ENCODE measurements at places on chromosomes 6 and 20.

DNA sequence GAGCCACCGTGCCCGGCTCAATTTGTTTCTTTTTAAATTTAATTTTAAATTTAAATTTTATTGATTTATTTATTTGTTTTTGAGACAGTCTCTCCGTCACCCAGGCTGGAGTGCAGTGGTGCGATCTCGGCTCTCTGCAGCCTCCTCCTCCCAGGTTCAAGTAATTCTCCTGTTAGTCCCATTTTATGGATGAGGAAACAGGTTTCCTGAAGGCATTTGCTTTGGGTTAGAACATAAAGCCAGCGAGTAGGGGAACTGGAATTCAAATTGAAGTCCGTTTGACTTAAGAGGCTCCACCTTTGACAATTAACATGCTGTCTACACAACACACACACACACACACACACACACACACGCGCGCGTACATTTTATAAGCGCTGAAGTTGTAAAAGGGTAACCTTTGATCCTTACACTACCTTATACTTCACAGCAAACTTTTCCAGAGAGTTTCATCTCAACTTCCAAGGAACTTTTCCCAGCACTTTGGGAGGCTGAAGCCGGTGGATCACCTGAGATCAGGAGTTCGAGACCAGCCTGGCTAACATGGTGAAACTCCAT is 232.0 kb downstream of the BCAS1 start:
- no peak for DNase-seq

DNA sequence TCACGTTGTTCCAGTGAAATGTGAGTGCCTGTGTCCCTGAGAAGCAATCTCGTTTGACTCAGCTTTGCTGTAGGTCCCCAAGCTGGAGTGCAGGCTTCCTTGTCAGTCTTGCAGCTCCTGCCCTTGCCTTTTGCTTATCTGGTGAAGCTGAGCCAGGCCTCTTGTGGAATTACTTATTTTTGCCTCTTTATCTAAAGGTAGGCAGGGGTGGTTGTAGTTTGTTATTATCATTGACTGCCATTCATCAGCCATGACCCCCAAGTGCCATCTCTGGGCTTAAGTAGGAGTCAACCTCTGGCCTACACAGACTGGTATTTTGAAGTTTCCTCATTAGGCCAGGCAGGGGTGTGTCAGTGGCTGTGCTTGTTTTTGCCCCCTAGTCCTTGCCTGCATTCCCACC is 2.1 kb downstream of the TMEM14B start:
- DNase-seq = no peak

DNA sequence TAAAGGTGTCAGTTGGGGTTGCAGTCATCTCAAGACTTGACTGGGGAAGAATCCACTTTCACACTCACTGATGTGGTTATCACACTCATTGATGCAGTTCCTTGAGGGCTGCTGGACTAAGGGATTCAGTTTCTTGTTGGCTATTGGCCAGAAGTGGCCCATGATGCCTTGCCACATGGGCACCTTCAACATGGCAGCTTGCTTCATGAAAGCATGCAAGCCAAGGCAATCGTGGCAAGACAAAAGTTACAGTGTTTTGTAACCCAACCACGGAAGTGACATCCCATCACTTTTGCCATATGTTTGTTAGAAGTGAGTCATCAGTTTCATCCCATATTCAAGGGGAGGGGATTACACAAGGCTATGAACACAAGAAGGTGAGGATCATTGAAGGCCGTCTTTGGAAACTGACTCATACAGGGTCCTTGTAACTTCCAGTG is 3.8 kb upstream of the RANBP9 start:
- peak; percentile 38 for DNase-seq

- peak; percentile 66 for DNase-seq
Measured at GRCh38 chr6:14799928-14800327, 445.9 kb upstream of the JARID2 start.

GRCh38 chr6:111105578-111105977 is 18.3 kb downstream of the SLC16A10 start:
- peak; percentile 13 for DNase-seq

DNA sequence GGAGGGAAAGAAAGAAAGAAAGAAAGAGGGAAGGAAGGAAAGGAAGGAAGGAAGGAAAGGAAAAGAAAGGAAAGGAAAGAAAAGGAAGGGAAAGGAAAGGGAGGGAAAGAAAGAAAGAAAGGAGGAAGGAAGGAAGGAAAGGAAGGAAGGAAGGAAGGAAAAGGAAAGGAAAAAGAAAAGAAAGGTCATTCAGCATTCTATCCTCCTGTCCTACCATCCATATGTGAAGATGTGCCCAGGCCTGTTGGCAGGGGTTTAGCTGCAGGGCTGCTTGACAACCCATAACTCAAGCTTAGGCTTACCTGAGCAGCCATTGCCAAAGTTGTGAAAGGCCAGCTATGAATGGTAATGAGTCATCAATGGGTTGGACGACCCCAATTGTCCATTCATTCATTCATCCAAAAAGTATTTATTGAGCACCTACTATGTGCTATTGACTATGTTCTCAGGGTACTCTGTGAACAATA is 49.9 kb upstream of the OCSTAMP start:
- DNase-seq = no peak

GRCh38 chr6:24006254-24006653 is 119.8 kb upstream of the NRSN1 start:
- no peak for DNase-seq

DNA sequence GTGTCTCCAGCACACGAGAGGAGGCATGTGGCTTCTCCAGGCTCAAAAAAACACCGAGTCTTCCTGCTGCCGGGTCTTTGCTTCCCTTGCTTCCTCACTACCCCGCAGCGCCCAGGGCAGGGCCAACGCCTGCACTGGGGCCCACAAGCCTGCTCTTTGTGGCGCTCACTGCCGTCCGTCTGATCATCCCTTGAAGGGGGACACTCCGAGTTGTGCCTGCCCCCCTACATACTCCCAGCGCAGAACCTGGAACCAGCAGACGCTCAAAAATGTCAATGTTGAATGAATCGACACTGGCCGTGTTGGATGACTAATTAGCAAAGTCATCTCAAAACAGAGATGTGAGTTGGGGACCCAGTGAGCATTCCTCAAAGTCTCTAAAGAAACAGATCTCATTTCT is 8.1 kb upstream of the ARFGAP1 start:
- DNase-seq = peak; percentile 47

DNA sequence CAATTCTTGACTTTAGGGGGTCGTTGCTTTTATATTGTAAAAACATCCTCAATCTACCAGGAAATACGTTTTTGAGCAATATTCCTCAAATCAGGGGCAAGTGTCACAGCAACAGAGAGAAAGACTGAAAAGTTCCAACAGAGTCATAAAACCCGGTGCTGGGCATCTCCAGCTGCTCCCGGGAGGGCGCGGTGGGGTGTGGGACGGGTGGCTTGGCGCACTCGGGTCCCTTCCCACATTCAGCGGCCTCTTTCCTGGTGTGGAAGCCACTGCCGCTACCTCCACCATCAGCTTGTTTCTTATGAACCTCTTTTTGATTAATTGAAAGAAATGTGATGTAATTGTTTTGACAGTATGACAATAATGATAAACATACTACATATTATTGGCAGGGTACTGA is 98.2 kb downstream of the IRF4 start:
- DNase-seq = no peak

GRCh38 chr20:20518263-20518662 is 150.4 kb downstream of the INSM1 start:
- no peak for DNase-seq

DNA sequence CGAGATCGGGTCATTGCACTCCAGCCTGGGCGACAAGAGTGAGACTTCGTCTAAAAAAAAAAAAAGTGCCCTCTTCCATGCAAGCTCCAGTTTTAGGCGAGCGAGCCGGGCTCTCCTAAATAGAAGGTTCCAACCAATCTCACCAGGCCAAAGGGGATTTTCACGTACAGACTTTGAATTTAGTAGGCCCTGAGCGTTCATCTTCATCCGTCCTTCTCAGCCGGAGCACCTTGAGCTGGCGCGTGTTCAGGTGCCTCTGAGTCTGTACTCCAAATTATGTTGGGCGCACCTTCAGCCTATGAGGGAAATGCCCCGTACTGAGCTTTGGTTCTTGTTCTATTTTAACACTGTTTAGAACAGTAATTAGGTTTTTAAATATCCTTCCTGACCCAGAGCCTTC is 817 bp upstream of the TAP2 start:
- no peak for DNase-seq

DNA sequence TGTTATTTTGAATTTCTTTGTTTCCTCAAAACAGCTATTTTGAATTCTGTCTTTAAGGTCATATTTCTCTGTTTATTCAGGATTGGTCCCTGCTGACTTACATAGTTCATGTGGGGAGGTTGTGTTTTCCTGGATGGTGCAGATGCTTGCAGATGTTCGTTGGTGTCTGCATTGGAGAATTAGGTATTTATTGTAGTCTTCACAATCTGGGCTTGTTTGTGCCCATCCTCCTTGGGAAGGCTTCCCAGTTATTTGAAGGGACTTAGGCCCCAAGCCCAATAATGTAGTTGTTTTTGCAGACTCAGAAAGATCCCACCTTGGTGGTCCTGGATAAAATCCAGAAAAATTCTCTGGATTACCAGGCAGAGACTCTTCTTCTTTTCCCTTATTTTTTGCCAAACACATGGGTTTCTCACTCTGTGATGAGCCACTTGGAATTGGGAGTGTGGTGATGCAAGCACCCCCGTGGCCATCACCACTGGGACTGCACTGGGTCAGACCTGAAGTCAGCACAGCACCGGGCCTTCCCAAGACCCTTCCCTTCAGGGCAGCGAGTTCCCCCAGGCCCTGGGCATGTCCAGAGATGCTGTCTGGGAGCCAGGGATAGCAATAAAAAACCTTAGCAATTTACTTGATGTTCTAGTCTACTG is 81.6 kb upstream of the EZR start:
- no peak for DNase-seq

DNA sequence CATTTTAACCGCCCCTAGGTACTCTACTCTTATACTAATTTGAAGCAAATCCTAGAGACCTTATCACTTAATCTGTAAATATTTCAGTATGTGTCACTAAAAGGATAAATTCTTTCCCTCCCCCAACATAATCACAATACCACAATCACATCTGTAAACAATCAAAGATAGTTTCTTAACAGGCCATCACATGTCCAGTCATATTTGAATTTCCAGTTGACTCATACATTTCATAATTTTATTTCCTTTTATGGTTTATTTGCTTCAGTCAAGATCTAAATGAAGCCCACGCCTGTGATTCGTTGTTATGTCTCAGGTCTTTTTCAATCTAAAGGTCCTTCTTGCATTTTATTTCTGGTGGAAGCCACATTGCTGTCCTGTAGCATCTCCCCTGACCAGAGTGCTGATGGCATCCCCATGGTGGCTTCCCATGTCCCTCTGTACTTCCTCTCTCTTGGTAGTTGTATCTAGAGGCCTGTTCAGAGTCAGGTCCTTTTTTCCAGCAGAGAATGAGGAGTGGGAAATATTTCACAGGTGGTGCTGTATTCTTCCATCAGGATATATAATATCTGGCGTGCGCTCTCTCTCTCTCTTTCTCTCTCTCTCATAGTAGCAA is 128.6 kb upstream of the SLC22A23 start:
- DNase-seq = peak; percentile 93

- DNase-seq = no peak
Measured at GRCh38 chr6:158781692-158782373, 37.3 kb downstream of the EZR start.

DNA sequence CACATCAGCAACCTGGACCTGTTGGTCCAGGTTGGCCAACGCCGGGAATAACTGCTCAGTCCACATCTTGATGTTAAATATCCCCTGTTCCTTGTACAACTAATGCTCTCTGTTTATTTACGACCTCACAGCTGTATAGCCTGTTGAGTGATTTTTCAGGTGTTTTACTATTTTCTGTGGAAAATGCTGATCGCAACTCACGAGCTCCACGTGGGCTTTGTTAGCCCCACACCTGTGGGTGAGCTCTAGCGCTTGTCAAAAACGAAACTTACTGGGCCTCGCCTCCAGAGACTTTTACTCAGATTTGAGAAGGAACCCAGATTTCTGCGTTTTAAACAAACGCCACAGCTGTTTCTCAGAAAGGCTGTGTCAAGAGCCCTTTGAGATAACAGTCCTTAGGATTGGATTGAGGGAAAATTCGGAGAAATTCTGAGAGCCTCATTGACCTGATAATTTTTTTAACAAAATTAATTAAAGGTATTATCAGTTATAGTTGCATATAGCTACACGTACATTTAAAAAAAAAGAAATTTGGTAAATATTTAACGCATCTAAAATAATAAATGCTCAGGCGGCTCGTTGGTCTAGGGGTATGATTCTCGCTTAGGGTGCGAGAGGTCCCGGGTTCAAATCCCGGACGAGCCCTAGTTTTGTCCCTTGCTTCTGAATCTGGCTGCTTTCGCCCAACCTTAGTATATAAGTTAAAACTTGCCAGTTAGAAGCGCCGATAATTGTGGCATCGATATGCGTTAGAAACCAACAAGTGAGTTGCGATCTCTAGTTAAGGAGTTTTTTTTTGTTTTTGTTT is 16.7 kb downstream of the HMGN4 start:
- DNase-seq = peak; percentile 79

- DNase-seq = no peak
Measured at GRCh38 chr6:2795162-2795561, 30.0 kb downstream of the WRNIP1 start.

- no peak for DNase-seq
Measured at GRCh38 chr6:108806665-108807064, 41.6 kb upstream of the ARMC2 start.

DNA sequence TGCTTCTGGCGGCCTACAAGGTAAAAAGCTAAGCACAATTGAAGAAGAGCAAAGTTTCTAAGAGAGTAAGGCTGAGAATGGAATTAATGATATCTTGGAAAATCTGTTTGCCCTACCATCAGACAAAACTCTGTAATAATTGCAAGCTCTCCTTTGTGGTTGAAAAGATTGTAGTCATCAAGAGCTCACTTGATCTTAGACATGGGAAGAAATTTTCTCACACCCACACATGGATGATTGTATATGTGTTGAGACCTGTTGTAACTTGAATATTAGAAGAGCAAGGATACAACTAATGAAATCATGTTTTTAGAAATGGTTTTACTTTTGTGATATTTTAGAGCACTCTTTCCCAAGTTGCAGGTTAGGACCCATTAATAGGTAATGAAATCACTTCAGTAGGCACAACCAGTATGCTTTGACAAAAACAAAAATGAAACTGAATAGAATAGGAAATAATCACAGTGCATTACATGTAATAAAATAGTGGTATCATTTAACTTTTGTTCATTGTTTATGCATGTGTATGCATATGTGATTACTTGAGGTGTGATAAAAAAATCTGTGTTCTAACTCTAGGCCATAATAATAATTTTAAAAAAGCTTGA is 14.0 kb downstream of the DCBLD1 start:
- DNase-seq = peak; percentile 72

GRCh38 chr20:59945731-59946130 is 5.5 kb downstream of the FAM217B start:
- DNase-seq = peak; percentile 43

DNA sequence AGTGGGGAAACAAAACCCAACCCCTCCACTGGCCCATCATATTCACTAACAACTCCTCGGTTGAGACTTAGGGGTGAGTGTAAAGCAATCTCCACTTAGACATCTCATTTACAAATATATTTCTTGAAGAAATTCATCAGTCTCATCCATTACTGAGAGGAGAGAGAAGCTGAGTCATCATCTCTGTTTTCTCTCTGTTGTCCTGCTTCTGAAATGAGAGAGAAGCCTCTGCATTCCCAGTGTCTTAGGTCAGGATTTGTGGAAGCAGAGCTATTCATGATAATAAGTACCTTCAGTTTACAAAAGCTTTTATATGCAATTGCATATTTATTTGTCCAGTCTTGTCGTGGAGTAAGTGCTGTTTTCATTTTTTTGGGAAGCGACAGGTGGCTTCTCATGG is 879 bp downstream of the MEP1A start:
- no peak for DNase-seq

GRCh38 chr6:75396005-75396800 is 97.4 kb downstream of the FILIP1 start:
- peak; percentile 11 for DNase-seq
